CD4-positive, alpha-beta T cell treated with Interleukin-4 for 4 hours (primary cell): ENCODE measurements at places on chromosomes 3 and 15.

- DNase-seq: no peak
Observed at GRCh38 chr15:78960308-78960707, 15.5 kb upstream of the CTSH start.

DNA sequence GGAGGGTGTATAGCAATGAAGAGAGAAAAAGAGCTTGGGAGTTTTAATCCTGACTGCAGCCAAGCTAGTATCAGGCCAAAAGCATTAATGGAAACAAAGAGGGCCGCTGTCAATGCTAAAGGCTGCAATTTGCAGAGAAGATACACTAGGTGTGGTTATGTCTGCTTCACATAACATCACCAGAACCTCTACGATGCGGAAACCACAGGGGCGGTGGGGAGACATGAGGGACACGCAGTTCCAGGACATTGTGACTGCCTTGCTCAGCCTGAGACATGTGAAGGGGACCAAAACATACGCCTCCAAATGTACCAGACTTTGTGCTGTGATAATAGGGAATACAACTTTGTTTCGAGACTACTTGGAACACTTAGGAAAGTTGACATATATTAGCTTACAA is 88.4 kb downstream of the APBA2 start:
- peak; percentile 37 for DNase-seq

DNA sequence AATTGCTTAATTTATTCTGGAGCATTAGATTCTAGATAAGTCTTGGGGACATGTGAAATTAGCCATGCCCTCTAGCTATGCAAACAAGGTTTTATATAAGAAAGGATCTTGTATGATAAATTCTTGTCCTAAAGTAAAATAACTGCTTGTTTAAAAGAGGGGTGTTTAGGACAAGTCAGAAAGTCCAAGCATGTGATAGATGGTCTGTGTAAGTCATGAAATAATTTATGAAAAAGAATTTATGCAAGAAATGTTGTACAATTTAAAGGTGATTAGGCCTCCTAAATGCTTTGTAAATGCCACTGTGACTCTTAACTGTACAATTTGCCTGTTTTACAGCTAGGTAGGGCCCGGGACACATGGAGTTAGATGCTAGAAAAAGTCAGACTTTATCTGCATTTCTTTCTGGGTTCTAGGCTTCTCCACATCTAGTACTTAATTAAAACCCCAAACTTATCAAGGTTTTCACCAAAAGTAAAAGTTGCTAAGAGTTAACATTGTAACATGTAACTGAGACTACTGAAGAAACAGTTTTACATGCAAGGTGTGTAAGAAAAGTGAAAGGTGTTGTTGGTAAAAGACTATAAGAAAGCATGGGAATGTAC is 13.2 kb downstream of the LINS1 start:
- no peak for DNase-seq

DNA sequence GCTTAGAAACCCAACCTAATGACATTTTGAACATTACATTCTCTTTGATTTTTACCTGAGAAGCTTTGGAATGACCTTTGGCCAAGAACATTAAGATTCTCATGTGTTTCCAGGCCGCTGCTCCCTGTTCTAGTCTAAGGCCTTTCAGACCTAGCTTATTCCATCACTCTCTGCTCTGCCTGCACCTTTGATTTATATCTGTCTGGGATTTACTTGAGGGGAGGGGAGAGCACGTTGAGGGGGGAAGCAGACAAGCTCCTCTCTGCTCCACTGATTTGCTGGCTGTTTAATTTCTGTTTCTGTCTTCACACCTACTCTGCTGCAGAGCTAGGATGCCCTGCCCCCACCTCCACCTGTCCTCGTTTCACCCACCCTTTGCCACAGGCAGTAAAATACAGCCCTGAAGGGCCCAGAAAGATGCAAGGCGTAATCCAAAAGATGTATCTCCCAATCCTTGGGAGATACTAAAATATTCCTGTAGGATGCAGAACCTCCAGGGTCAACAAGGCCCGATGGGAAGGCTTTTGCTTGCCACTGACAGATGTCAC is 429.8 kb downstream of the EPHB1 start:
- no peak for DNase-seq

DNA sequence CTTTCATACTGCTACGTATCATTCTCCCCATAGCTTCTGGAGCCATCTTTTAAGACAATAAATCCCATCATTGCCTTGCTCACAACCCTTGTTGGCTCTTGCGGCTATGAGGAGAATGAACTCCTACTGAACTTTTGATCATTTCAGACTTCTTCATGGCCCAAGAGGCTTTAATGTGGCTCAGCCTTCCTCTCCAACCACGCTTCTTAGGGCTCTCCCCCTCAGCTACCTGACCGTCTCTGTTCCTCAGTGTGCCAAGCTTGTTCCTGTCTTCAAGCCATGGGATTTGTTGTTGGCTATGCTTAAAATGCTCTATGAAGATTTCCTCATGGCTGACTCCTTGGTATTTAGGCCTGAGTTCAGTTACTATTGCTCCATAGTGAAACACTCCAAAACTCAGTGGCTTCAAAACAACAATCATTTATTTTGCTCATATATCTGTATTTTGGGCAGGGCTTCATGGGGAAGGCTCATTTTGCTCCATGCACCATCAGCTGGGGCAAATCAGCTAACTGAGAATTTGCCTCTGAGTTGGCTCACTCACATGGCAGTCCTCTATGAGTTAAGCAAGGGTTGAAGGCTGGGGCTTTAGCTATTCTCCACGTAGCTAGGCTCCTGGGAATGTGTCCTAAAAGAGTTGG is 47.5 kb downstream of the FOXL2 start:
- DNase-seq: no peak

GRCh38 chr3:152622811-152623167 is 212.1 kb upstream of the P2RY1 start:
- DNase-seq: no peak

DNA sequence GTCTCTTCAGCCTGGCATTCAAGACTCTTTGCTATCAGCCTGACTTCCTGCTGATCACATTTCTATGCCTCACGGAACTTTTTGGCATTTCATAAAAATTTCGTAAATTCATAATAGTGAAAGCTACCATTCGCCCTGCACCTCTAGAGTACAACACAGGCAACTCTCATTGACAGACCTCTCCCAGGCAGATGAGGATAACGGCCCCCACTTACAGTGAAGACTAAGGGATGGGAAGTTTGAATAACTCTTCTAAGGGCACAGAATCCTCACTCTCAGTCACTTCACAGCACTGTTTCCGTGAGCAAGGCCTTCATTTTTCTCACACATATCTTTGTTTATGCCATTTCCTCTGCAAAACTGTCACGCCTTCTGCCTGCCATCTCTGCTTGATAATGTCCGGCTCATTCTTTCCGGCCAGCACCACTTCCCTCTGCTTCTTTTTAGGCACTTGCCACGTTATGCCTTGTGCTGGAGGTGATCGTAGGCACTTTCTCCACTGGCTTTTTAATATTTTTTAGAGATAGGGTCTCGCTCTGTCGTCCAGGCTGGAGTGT is 224.1 kb upstream of the HES1 start:
- no peak for DNase-seq

DNA sequence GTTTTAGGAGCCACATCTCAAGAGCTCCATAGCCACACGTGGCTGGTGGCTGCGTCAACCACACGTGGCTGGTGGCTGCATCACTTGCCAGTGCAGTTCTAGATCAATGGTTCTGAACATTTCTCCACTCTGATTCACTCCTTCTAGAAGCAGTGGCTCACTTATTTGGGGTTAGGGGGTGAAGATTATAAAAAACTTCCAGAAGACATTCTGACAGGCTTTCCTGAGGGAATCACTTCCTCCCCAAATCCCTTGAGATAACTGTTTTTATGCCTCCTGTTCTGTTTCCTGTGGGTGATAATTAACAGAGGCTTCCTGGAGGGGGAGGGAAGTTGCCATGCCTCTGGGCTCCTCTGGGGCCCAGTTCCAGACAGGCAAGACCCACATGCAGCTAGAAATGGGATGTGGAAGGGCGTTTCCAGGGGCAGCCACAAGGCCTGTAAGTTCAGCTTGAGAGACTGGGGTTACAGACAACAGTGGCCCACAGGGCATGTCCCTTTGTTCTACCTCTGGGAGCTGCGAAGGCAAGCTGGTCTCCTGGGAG is 23.6 kb downstream of the HEG1 start:
- no peak for DNase-seq

GRCh38 chr3:111859061-111859973 is at the start of gene PHLDB2:
Gene PHLDB2, plus strand, starts transcription at chr3:111859265. Its CDS starts 24,813 bp downstream, at chr3:111884078.
- peak; percentile 57 for DNase-seq

DNA sequence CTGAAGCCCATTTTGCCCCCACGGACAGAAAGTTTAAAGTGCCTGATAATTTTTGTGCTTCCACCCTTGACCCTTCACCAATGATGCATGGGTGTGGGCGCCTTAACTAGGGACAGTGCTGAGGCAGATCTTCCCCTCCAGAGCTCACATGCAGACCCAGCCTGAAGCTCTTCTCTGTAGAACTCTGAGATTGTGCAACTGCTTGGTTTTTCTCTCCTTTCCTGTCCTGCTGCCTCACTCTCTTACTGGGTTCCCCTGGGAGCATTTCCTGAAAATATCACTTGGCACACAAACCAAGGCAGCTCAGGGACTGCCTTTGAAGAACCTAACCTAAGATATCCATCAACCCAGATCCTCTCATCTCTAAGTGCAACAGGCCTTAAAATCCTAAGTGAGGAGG is 220.3 kb upstream of the STT3B start:
- no peak for DNase-seq

GRCh38 chr3:183148056-183148455 is 14.5 kb downstream of the LAMP3 start:
- no peak for DNase-seq

DNA sequence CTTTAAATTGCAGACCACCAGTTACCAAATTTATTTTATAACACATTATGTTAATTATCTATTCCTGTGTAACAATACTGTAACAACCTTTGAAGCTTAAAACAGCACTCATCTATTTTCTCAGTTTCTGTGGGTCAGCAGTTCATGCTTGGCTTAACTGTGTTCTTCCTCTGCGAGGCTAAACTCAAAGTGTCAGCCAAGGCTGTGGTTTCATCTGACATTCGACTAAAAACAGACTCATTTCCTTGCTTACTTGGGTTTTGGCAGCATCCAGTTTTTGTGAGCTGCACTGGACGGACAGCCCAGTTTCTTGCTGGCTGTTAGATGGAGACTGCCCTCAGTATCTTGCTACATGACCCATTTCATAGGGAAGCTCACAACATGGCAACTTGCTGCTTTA is 247.3 kb upstream of the KCNH8 start:
- no peak for DNase-seq
